Left colon (tissue), 2 donors: ENCODE measurements at places on chromosomes 4 and X. TPM values are rescaled to one million over a fixed set of nuclear protein-coding genes. Genes with fewer than 3 reads are reported as not detected.
A peak's percentile ranks its signal among the peaks of the same experiment; 100 is the strongest.

- DNase-seq, result no peak
These were observed 883 bp upstream of the KLHL4 start for GRCh38 chrX:87516717-87517121.

DNA sequence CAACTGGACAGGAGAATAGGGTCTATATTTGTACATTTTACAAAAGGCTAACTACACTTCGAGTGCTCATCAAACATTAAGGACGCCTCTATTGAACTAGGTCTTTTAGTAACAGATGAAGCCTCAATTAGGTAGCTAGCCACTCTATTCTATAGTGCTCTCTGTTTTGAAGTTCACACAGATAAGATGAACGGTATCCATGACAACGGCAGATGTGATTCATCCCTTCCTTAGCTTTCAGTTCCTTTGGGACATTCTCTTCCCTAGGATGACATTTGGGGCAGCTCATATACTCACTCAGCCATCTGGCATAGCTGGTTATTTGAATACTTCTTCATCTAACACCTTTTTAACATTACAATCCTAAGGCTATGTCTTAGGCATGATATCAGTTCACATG, 62.4 kb upstream of the WDFY3 start:
- DNase-seq, result no peak

GRCh38 chr4:90536408-90536807, 409.2 kb downstream of the CCSER1 start:
- DNase-seq, result no peak

- DNase-seq, result no peak
These were observed 125.2 kb downstream of the BMP15 start for GRCh38 chrX:51035746-51036145.

The ARHGAP4 gene
- total RNA-seq, result 26.6 TPM

The FRG2 gene
- not detected for total RNA-seq

DNA sequence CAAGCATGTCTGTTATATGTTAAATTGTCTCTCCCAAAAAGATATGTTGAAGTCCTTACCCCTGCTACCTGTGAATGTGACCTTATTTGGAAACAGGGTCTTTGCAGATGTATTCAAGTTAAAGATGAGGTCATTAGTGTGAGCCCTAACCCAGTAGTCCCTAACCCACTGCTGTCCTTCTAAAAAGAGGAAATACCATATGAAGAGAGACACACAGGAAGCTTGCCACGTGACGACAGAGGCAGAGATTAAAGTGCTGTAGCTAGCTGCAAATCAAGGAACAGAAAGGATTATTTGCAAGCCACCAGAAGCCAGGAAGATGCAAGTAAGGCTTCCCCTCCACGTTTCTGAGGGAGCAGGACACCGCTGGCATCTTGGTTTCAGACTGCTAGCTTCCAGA, 150.1 kb downstream of the HNRNPD start:
- peak; percentile 20 for DNase-seq

DNA sequence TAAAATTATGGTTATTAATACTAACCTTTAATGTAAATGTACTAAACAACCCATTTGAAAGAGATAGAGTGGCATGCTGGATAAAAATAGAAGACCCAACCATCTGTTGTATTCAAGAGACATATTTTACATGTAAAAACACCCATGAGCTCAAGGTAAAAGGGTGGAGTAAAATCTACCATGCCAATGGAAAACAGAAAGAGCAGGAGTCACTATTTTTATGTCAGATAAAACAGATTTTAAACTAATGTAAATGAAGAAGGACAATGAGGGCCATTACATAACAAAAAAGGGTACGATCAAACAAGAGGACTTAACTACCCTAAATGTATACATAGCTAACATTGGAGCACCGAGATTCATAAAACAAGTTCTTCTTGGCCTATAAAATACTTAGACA, 66.3 kb downstream of the ITM2A start:
- DNase-seq, result no peak

DNA sequence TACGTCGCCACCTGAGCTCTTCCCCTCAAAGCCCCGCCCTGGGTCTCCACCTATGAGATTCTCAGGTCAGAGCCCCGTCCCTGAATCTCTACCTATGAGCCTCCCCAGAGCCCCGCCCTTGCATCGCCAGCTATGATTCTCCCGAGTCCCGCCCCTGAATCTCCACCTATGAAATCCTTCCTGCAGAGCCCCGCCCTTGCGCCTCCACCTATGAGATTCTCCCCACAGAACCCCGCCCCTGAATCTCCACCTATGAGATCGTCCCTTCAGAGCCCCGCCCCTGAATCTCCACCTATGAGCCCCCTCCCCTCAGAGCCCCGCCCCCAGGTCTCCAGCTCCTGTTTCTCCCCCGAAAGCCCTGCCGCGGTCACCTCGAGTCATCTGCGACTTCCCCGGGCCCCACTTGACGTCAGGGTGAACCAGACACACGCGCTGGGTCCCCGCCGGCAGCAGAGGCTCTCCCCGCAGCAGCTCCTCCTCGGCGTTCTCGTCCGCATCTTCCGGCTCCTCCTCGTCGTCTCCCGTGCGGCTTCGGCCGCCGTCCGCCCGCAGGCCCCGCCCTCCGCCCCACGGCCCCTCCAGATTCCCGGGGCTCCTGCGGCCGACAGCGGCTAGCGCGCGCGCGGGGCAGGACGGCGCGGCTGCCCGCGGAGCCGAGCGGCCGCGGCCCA, 393 bp downstream of the GTPBP6 start:
- peak; percentile 100 for DNase-seq
